ENCODE measurements at places on chromosomes 1 and 21.

DNA sequence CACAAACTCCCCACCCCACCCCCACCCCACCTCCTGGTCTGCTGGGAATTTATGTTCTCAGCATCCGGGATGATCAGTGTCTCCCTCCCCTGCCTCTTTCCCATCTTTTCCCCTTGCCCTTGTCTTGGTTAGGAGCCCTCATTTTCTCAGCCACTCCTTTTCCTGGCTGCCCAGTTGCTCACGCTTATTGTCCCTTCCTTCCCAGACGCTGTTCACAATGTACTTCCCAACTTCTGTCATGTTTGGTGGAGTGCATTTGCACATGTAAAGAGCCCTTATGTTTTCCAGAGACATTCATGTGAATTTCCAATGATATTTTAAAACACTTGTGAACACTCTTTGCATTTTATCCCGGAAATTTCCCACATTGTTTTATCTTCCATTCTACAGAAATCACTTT lies 192.1 kb downstream of the RHOU start:
- no peak for DNase-seq

DNA sequence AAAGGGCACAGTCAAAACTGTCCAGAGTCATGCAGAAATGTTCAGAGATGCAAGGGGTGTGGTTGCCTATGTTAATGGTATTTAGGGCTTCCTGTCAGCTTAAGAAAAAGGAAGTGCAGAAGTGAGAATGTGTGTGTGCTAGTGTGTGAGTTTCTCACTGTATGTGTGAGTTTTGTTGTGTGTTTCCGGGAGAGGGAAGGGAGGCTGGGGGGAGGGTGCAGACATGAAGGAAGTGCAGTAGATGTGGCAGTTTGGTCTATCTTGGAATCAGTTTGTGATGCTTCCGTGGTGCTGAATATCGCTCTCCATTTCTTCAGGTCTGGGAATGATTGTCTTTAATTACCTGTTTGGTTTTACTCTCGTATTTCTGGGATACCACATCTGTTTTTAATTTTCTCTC lies 16.5 kb upstream of the ATP6V1G3 start:
- peak; percentile 74 for DNase-seq

DNA sequence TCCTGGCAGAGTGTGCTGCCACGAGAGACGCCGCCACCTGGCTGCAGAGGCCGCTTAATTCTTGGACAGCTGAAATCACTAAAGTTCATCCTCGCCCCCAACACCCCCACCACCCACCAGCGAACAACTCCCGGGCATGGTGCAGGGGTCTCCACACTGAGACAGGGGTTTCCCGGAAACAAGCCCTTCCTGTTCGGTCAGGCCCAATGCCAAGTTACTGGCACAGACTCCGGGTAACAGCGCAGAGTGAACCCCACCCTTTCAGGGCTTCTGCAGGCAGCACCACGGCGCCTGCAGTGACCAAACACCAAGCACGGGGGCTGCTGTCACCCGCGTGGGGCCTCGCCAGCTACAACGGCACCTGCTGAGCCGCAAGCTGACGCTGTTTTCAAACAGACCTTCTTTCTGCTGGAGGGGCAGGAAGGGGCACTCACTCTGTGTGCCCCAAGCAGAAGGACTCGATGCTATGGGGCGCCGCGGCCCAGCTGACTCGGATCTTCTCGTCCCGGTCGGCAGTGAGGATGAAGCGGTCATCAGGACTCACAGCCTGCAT lies 17.4 kb downstream of the WDR4 start:
- DNase-seq = no peak

GRCh38 chr1:151629278-151629677 lies 17.4 kb downstream of the SNX27 start:
- DNase-seq = no peak

DNA sequence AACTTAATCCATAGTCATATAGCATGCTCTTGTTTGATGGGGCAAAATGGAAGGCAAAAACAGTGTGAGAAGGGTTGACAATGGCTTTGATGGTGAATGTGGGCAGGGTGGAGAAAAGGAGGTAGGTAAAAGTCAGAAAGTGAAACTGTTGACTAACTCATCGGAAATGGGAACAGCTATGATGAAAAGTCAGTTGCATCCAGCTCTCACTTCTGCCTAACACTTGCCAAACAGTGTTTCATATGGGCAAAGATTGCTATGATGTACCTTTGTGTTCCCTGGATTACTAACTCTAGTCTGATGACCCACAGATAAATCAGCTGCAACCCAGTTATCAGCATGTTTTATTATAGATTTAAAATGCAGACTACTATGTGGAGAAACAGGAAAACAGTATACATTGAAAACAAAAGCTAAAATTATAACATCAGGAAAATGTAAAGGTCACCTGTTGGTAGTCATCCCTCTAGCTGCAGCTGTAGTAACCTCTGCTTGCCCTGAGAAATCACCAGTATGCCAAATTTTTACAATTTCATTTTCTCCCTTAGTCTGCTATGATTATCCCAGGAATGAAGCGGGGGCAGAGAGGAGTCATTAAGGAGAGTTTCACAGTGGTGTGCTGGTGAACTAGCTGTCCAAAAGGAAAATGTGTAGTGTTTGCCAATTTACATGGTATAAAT lies 11.7 kb downstream of the TNFSF18 start:
- DNase-seq = peak; percentile 25

- DNase-seq = no peak
Measured at GRCh38 chr21:40255518-40256444, 388.5 kb downstream of the PCP4 start.

DNA sequence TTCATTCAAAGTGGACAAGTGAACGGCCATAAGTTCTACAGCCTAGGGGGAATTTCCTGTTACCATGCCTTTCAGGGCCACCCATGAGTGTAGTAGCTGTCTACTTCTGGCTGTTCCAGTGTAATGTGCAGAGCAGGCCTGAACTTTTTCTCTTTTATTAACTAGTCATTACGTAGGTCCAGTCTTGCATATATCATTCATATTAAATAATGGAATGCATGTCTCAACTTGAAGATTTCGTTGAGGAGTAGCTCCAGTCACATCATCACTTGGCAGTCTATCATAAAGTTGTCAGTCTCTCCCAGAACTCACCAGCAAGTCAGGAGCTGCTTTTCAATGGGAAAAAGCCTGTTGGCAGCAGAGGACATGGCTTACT lies 12.0 kb upstream of the GIPC2 start:
- no peak for DNase-seq

- no peak for DNase-seq
Measured at GRCh38 chr1:39533442-39533841, 42.0 kb downstream of the BMP8A start.

DNA sequence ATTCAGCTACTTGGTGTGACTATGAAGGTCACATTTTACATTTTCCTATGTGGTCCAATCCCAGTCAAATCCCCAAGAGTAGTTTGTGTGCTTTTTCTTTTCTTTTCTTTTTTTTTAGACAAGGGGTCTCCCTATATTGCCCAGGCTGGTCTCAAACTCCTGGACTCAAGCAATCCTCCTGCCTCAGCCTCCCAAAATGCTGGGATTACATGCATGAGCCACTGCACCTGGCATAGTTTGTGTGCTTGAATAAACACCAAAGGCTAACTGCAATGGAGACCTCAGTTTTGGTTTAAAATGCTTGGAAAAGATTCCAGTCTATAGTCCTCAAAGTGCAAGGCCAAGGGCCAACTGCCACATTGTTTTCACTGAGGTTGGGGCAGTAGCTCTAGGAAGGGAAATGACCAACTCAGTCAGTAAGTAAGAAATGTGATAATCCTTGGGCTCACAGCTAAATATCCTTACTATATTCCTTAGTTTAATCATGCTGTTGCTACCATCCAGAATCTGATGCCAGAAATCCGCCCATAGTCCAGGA lies 38.6 kb downstream of the EIF2B3 start:
- no peak for DNase-seq

DNA sequence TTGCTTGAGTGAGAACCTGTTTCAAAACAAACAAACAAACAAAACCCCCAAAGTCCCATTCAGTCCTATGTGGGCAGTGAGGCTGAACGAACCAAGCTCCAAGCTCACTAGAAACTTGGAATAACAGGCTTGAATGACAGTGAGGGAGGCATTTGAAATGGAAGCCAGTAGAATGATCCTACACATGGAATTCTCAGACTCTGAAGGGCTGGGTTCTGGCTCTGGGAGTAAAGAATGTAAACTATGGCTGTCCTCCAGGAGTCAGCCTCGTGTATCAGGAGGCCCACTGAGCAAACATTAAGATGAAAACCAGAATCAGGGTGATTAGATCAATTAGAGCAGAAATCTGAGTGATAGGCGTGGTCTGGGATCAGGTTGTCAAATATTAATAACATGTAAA lies 14.9 kb downstream of the PCP4L1 start:
- DNase-seq = no peak

DNA sequence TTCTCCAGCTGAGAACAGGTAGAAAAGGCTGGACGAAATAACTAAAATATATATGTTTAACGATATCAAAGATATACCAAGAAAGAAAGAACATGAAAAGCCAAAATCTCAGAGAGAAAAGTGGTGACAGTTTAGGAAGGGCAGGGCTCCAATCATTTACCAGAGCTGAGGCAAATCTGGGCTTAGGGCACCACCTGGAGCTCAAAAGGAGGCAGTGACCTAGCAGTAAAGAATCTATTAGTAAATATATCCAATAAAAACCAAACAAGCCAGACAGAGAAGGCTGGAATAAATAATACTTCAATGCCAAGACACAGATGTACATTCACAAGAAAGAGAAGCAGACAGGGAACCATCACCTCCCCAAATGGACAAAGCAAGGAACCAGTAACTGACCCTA lies 43.5 kb downstream of the CHIA start:
- DNase-seq = peak; percentile 62

DNA sequence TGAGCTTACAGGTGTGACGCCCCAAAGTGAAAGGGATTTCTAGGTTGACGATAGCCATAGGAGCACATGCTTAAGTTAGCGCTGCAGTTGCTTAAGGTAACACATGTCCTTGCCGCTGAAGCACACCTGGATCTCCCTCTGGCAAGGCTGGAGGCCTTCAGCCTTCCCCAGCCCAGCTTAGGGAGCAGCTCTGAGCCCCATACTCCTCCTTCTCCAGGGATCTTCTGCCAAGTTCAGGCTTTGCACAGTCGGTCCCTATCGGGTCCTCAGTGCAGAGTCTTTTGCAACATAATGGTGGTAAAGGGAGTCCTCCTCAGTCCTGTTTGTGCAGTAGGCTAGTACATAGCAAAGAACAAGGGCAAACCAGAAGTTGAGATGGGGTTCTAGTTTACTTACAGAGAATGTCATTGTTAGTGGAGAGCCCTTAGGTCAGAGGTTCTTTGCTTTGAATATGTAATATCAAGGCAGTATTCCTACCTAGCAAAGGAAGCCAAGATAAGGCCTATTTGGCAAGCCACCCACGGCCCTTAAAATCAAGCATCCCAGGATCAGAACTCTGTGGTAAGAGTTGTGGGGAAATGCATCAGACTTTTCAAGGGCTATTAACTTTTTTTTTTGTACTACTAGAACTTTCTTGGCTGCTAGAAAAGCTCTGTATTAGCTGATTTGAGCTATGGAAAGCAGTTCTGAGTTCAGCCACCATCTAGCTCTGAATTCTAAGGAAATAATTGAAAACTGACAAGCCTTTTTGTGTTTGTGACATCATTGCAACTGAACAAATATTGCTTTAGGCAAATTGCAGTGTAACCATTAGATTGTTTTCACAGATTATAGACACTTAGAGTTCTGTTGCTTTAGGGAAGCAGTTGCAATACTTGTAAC lies 1.4 kb downstream of the EVA1C start:
- DNase-seq = no peak
